ENCODE measurements at places on chromosomes 13 and 19.

- DNase-seq = no peak
These were observed 539.7 kb downstream of the RFC3 start for GRCh38 chr13:34357435-34358232.

- no peak for DNase-seq
These were observed 180.5 kb downstream of the IRS2 start for GRCh38 chr13:109605846-109606245.

GRCh38 chr13:23504180-23504579 is 66.0 kb upstream of the TNFRSF19 start:
- DNase-seq = no peak

DNA sequence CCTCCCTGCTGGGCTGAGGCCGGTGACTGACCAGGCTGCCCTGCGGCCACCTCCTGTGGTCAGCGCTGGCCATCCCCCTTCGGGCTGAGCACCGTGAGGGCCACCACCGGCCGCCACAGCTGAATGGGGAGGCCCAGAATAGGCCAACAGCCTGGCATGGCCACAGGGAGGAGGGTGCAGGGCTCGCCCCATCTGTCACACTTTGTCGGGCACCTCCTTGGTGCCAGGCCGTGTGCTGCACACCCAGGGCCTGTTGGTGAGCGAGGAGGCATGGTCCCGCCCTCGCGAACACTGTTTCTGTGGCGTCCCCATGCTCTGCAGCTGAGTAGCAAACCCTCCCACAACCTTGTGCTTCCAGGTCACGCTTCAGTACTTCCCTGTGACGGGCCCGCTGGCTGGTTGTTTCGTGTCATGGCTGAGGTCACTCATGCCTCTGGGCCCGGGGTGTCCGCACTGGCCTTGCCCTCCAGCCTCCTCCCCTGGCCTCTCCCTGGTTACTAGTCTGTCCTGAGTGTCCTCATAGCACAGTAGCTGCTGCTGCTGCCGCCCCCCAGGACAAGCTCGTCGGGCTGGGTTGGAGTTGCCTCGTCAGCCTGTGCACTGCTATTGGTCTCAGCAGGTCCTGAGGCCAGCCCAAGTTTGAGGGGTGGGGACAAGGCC is 15.2 kb downstream of the EPN1 start:
- no peak for DNase-seq

DNA sequence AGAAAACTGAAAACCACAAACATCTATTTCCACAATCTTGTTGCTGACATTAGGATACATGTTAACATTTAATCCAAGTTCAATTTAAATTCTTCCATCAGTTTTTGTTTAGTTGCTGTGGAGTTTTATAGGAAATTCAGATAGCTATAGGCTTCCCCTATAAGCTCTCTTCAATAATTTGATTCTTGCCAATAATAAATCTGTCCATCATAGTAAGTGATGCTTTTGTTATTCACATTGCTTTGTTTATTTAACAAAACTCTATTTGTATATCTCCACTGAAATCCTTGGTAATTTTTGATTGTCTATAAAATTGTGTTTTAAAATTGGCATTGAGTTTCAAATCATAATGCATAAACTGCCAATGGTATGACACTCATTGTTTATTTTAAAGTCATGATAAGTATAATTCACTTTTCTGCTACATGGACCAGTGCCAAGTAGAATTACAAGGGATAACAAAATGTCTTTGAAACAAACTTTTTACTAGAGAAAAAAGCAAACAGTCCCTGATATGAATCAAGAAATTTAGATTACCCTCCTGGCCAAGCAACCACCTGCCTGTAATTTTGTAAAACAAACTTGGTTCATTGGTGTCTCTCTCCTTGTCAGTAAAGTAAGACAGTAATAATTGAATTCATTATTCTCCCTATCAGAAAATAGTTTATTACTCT is 577.3 kb upstream of the GPC6 start:
- no peak for DNase-seq

- DNase-seq = no peak
These were observed 16.8 kb downstream of the MEIS3 start for GRCh38 chr19:47402504-47402903.

GRCh38 chr19:2242816-2243215 is 6.2 kb downstream of the SF3A2 start:
- DNase-seq = no peak

- DNase-seq = no peak
These were observed 711.8 kb downstream of the UQCRFS1 start for GRCh38 chr19:28500982-28501630.

DNA sequence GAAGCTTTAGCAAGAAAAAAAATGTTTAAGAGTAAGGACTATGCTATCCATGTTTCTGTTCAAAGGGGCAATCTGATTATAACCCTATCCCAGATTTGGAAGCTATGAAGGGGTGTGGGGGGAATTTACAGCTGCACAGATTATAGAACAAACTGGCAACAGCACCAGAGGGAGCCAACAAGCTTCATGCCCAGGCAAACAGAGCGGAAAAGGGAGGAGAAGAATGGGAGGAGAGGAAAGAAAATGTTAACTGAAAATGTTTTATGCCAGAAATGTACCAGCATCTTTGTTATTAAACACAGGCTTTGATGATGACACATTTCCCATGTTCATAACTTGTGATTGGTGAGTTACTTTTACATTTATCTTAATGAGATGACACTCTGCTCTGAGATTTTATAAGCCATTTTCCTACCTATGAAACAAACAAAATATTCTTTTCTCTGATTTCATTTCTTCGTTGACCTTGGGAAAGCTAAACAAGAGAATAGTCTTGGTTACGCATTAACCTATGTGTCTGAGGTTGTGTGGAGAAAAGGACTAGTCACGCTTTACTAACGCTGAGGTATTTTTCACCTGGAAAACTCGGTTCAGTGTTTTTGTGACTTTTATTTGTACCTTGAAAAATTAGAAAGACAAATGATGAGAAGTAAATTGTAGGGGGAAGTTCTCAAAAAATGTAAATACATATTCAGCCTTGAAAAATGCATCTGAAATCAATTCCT is 235.8 kb upstream of the MIR17HG start:
- no peak for DNase-seq

DNA sequence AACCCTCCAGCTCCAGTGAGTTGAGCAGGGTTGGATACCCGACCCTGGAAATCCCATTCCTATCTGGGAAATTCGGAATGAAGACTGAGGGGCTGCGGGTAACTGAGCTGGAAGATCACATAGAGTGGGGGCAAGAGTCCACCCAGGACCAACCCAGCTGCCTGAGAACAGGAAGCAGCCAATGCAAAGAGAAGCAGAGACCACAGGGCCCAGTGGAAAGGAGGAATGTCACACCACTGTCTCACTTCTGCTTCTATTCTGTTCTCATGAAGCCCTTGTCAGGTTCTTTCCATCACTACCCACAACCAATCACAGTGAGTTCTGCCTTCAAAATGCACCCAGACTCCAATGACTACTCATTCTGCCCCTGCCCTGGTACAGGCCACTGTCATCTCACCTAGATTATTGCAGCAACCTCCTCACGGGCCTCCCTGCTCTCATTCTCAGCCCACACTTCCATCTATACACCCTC is 15.3 kb downstream of the DYRK1B start:
- no peak for DNase-seq

DNA sequence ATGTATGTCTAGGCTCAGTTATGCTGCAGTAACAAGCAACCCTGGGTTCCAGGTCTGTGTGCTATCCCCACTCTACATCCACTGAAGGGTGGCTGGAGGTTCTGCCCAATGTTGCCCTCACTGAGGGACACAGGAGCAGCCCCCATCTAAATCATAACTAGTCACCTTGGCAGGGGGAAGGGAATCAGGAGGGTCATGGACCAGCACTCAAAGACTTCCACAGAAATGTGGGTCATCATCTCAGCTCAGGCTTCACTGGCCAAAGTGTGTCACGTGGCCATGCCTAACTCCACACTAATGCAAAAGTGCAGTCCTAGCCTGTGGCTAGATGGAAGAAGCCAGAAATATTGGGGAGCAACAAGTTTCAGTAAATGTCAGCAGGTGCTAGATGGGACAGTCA is 137.3 kb upstream of the ZNF507 start:
- DNase-seq = no peak

- DNase-seq = no peak
These were observed 3.6 kb downstream of the IFT88 start for GRCh38 chr13:20570517-20570916.

GRCh38 chr19:3136684-3137055 is 837 bp downstream of the GNA15 start:
- no peak for DNase-seq

DNA sequence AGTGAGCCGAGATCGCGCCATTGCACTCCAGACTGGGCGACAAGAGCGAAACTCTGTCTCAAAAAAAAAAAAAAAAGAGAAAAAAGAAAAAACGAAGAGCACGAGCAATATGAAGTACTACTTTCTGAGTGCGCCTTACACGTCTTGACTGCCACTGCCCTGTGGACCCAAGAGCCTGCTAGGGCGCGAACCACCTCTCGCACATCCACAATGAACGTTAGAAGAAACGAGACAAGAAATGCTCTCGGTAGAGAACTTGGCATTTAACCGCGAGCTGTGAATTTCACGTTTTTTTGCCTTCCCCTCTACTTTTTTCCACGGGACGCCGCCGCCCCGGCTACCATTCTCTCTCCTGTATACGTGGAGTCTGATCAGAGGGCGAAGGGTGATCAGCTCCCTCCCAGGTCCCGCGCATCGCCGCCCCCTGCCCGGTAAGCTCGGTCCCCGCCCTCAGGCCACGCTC is 454 bp downstream of the TIMM44 start:
- DNase-seq = no peak

DNA sequence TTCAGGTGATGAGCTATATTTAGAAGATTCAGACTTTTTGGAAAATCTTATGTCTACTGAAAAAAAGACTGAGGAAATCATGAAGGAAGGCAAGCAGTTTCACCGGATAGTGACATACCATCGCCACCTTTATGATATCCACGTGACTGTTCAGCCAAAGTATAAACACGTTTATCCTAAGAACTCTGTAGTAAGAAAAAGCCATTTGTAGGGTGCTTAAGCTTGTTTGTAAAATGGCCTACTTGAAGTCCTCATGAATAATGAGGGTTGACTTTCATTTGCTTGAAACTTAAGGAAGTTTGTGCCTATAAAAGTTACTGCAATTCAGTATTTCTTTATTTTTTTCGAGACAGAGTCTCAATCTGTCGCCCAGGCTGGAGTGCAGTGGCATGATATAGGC is 7.8 kb upstream of the TDRD12 start:
- no peak for DNase-seq

DNA sequence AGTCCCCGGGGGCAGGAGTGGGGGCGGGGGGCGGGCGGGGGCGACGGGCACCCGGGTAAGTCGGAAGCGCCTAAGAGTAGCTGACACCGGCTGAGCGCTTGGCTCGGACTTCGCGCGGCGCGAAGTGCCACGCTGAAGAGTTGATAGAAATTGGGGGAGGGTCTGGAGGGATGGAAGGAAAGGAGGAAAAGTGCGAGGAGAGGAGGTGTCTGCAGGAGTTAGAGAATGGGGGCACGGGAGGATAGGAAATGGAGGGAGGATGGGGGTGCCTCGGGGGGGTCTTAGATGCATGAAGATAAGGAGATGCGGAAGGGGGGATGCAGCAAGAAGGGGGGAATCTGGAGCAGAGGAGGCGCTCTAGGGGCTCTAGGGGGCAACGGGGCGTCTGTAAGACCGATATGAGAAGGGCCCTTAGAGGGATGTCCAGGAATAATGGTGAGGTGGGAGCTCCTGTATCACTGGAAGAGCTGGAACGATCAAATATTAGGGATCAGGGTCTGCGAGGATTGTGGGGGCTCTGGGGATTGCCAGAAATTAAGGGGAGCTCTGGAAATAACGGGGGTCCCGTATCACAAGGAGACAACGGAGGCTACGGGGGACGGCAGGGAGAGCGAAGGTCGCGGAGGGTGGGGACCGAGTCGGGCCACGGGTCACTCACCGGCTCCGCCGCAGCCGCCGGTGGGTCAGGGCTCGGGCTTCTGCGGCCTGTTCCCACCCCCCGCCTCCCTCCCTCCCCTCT is at the start of gene MYPOP:
Gene MYPOP, minus strand, starts transcription at position 702 of the 739 bp plus-strand sequence. CDS start 840 bp downstream, outside the sequence.
- DNase-seq = no peak

- no peak for DNase-seq
These were observed 231.3 kb downstream of the SLITRK6 start for GRCh38 chr13:85567909-85568308.

DNA sequence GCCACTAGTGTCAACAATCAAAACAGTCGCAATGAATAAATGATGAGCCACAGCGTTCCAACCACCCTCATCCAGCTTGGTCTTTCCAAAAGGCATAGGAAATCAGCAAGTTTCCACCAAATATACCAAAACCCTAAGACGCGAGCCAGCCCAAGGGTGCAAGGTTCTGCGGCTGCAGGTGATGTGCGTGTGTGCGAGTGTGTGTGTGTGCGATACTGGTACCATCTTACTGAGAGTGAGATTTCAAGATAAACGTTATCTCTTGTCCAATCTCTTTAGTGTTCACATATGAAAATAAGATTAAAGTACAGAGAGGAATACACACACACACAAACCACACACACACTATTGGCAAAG is 895 bp upstream of the TRPC4 start:
- DNase-seq = no peak

DNA sequence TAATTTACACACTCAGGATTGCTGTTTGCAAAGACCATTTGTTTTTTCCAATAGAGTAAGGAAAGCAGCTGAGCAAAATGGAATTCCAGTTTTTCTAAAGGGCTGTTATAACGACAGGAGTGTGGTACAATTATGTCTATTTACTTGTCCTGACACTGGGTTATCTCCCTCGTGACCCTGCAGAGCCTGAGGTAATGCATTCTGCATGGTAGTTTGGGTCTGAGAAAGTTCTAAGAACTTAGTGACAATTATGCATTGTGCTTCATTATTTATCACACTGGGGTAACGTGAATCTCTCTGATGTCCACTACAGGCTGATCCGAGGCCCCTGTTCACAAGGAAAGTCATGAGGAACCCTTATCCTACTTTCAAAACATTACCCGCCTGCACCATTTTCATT is 50.7 kb upstream of the EDNRB start:
- DNase-seq = no peak

GRCh38 chr13:93079294-93079693 is 147.3 kb upstream of the GPC6 start:
- DNase-seq = no peak

DNA sequence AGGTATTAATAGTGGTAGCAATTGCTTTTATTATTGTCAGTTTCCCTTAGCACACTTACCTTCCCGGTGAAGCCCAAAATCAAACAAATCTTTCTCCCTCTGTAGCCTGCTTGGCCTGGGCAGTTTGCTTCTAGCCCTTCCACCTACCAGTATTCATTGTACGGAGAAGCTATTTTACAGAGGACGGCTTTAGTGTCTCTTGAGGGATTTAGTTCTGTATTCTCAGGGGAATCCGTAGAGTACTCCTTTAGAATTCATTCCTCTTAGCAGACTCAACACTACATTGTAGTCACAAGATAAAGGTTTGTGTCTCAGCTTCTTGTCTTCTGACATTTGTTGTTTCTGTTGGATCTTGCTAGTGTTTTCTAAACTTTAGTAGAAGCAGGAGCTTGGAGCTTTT is 24.1 kb upstream of the WTIP start:
- no peak for DNase-seq
